ENCODE measurements at places on chromosomes 5 and 9.

GRCh38 chr9:3962496-3962895, 337.4 kb downstream of the GLIS3 start:
- DNase-seq = no peak

DNA sequence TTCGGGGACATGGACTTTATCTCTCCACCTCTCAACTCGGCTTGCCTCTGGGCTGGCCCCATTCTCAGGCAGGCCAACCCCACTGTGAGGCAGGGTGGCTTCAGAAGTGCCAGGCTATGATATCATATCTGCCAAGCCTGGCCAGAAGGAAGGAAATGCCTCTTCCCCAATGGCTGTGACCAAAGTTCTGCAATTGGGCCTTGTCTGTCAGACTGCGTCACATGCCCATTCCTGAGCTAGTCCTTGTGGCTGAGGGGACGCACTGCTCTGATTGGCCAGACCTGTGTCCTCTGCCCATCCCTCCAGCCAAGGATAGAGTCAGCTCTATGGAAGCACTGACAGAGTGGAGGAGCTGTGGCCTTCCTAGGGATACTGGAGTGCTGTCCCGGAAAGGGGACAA, 11.9 kb downstream of the SMIM23 start:
- no peak for DNase-seq

DNA sequence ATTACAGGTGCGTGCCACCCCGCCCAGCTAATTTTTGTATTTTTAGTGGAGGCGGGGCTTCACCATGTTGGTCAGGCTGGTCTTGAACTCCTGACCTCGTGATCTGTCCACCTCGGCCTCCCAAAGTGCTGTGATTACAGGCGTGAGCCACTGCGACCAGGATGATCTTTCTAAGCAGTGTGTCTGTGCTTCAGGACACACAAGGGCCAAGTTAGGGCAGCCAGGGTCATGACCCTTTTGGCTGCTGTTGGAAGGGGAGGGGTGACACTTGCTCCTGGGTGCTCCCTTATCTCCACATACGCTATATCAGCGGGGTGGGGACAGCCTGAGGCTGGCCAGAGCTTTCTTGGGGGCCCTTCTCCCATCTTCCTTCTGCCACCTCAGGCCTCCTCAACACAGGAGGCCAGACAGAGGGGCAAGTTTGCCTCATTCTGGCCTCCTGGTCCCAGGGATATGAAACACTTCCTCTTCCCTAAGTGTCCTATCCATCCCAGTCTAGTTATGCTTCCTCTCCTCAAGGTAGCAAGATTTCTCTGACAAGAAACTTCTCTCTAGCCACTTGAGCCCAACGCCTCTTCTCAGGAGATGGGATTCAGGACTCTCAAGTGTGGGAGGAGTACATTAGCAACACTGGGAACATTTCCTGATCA, 1.9 kb upstream of the ZNF79 start:
- DNase-seq = no peak

DNA sequence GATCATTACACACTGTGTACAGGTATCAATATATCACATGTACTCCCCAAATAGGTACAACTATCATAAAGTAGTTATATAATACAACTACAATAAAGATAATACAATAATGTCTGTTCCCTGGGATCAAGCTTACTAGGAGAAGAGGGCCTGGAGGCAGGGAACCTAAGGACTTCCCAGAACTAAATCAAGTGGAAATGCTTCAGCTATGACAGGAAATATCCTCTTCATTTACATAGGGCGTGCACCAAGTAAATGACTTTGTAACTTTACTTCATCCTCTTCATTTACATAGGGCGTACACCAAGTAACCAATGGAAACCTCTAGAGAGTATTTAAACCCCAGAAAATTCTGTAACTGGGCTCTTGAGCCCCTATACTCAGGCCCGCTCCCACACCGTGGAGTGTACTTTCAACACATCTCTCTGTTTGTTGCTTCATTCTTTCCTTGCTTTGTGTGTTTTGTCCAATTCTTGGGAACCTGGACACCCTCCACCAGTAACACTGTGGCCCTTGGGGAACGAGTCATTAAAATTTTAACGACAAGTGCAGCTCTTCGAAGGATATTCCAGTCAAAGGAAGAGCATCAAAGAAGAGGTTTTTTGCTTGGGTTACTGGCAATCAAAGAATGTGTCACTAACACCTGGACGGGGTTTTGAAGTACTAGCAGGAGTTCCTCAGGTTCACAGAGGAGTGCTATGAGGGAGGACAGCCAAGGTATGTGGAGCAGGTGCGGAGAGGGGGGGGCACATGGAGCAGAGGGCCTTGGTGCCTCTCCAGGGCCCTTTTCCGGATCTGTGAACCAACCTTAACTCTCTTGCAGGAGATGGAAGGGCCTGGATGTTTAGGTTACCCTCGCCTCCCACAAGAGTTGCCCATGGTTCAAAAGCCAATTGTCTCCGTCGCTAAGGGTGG, 106.6 kb upstream of the DAP start:
- DNase-seq = no peak

DNA sequence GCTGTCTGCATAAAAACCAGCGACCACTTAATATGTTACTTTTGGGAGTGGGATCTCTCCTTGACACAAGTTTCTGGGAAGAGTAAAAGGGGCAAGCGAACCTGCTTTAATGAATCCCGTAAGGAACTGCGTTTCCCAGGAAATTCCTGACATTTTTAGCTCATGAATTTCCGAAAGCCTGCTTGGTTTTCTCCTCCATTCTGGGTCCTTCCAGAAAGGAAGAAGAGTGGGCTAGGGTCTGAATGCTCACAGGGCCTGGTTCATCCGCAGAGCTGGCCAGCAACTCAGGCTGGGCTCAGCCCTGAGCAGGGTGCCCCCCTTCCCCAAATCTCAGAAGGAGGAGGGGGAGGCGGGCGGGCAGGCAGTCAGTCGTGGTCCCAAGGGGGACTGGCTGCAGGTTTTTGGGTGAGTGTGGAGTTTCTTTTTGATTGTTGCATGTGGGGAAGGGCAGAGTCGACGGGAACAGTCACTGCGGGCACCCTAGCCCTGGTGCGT, 1.2 kb upstream of the PURA start:
- DNase-seq = no peak

- DNase-seq = no peak
These were observed 13.9 kb upstream of the LPCAT1 start for GRCh38 chr5:1537603-1538154.

DNA sequence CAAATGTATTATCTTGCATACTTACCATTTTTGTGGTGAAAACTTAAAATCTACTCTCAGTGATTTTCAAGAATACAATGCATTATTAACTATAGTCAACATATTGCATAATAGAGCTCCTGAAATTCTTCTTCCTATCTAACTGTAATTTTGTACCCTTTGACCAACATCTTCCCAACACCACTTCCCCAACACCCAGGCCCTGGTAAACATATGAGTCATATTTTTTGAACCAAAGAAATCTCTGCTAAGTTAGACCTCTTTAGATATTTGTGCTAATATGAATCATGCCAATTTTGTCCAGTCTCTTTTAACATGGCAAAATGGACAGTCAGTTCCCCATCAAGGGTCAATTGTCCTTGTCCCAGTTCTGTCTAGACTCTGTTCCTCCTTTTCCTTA, 18.5 kb upstream of the RGS7BP start:
- no peak for DNase-seq

DNA sequence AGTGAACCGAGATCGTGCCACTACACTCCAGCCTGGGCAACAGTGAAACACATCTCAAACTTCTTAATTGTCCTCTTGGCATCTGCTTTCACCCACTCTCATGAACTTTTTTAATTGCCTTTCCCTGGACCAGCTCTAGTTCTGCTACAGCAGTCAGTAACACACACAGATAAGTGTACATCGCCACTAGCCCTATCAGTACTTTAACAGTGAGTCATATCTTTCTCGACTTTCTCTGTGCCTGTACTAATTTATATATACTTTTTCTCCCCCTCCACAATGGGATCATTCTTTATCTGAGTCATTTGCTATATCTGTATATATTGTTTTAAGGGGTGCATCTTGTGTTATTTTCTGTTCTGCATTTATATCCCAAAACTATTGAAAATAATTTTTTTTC, 6.7 kb downstream of the CDC37L1 start:
- DNase-seq = no peak

DNA sequence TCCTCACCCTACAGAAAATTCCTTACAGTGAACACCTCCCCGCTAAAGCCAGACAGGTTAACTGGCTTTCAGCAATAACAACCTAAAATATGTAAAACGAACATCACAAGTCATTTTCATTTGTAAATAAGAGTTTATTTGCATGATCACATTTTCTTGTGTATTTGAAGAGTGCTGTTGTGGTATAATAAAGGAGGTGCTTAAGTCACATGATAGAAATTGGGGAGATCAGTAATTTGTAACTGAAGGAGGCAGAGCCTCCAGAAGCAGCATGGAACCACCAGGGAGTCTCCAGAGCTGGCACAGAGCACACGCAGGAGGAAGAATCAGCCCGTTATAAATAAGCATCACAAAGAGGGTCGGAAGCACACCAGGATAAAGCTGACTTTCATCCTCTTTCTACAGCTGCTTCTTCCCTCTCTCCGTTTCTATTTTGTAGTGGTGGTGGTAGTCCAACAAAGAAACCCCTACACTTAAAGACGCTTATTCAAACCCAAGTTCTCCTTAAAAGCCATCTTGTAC, 210.6 kb downstream of the MAPKAP1 start:
- no peak for DNase-seq

DNA sequence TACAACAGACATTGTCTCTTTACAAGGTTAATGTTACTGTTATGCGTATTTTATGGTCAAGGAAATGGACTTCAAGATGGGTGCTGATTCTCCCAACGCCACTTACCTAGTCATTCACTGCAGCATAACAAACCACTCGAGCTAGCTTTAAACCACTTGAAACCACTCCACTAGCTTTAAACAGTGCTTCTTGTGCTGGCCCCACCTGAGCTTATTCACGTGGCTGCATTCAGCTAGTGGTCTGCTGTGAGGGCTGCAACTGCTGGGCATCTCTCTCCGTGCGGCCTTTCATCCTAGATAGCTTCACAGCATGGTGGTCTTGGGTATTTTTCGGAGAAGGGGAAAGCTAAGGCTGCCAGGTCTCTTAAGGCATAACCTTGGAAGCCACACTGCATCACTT, 3.5 kb upstream of the HRH2 start:
- no peak for DNase-seq

DNA sequence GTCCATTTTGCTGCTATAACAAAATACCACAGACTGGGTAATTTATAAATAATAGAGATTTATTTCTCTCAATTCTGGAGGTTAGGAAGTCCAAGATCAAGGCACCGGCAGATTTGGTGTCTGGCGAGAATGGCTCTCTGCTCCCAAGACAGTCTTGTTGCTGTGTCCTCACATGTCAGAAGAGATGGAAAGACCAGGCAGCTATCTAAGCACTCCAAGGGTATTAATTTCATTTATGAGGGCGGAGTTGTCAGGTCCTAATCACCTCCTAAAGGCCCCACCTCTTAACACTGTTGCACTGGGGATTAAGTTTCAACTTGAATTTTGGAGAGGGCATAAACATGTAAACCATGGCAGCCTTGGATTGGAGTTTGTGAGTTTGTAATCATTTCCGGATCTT, 30.3 kb downstream of the ADCY2 start:
- DNase-seq = no peak

GRCh38 chr5:140000332-140000731, 42.8 kb downstream of the NRG2 start:
- DNase-seq = no peak

- peak; percentile 54 for DNase-seq
These were observed at the start of gene ITGA2 for GRCh38 chr5:52989025-52989780. Gene ITGA2 (plus strand): TSS chr5:52989352. CDS start chr5:52989469, 117 bp downstream.

DNA sequence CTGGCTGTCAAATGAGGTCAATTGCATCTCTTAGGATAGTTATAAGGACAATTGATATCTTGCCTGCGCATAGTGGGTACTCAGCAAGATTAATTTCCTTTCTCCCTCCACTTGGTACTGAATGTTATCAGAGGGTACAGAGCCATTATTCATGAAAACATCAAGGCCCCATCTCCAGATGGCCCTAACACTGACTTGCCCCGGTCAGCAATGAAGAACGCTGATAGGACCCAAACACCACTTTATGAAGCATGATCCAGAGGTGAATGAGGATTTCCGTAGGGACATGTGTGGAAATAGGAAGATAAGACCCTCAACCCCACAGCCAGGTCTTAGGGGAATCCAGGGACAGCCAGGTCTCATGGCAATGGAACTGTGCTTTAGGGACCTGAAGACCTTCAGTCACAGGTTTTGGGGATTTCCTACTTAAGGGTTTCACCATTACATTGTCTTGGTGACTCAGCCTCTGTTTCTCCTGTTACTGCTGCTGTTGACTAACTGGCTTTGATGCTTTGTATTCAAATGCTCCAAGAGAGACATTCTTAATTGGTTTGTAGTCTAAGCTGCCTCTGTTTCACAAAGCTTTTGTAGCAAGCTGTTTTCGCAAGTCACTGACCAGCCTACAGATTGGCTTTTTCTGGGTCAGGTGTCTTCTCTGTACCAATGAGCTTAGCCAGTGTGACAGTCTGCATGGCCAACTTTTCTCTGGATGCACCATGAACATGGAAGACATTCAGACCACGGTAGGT, 35.3 kb upstream of the IQGAP2 start:
- DNase-seq = no peak

DNA sequence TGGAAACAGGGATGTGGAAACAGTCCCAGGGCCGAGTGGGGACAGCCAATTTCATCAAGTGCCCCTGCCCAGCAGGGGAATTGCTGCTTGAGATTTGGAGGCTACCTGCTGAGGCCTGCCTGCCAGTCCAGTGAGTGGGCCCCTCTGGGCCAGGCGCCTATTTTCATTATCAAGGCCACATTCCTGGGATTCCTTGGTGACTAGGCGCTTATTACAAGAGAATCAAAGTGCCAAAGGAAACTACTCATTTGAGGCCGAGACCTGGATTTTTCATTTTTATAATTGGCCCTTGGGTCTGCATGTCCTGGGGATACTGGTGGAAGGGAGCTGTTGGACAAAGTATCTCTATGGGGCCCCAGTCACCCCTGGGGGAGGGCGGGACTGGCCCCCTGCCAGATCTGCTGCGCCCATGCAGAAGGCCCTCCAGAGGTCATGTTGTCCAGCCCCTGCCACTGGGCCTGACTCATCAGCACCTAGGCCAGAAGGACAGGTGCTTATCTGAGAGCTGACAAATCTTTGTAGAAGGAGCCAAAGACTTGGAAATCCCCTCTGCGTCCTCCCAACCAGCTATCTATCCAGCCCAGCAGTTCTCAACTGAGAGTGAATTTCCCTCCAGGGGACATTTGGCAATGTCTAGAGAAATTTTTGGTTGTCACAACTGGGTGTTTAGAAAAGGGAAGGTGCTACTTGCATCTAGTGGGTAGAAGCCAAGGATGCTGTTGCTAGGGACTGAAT, 45.6 kb downstream of the FOXI1 start:
- no peak for DNase-seq

- no peak for DNase-seq
These were observed 83.0 kb upstream of the PRLR start for GRCh38 chr5:35313291-35313690.

GRCh38 chr5:91177639-91178038, 205.5 kb downstream of the ARRDC3 start:
- DNase-seq = no peak

DNA sequence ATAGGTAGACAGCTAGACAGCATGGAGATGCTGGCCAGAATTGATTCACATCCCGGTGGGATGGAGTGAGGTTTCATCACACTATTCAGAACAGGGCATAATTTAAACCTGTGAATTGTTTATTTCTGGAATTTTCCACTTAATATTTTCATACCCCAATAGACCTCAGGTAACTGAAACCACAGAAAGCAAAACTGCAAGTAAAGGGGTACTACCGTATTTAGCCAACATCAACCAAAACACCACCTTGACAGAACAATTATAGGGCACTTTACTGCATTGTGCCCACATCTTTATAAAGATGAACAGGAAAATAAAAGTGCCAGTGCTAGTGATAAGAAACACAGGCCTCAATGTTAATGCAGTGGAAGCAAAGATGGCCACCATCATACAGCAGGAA, 7.5 kb downstream of the SERINC5 start:
- DNase-seq = no peak

Data from hippocampal formation (tissue), 2 donors.